ENCODE measurements at places on chromosomes 5 and 9.

- DNase-seq = peak; percentile 2
These were observed 99.9 kb upstream of the TLE4 start for GRCh38 chr9:79471580-79472543.

GRCh38 chr9:20041697-20042081 lies 252.9 kb upstream of the SLC24A2 start:
- no peak for DNase-seq

DNA sequence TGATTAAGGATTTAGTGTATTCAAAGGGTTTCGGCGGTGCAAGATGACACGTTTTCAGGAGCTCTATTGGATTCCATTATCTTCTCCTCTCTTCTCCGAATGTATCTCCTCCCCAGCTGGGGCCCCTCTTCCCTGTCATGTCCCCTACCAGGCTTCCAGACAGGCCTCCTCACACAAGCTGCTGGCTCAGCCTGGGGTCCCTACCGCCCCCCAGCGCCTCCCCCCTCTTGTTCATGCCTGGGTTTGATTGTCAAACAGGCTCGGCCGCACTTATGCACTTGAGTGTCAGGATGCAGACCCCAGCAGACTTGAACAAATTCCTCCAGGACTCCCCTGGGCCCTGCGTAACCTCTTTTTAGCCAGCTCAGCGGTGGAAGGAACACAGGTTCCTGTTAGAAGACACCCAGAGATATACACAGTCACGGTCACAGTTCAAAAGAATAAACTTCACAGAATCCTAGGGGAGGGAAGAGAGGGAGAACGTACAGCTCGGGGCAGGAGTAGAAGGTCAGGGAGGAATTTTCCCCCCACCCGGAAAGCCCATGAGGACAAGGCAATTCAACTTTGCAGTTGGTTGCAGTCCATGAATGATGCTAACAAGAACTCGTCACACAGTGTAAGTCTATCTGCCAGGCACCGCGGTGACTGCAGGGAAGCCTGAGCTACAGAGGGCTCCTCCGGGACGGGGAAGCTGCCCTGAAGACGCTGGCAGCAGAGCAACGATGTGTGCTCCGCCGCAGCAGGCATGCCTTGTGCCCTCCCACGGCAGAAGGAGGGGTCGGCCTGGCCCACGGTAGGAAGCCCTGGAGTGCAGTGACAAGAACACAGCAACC lies 560.0 kb downstream of the BNC2 start:
- no peak for DNase-seq

DNA sequence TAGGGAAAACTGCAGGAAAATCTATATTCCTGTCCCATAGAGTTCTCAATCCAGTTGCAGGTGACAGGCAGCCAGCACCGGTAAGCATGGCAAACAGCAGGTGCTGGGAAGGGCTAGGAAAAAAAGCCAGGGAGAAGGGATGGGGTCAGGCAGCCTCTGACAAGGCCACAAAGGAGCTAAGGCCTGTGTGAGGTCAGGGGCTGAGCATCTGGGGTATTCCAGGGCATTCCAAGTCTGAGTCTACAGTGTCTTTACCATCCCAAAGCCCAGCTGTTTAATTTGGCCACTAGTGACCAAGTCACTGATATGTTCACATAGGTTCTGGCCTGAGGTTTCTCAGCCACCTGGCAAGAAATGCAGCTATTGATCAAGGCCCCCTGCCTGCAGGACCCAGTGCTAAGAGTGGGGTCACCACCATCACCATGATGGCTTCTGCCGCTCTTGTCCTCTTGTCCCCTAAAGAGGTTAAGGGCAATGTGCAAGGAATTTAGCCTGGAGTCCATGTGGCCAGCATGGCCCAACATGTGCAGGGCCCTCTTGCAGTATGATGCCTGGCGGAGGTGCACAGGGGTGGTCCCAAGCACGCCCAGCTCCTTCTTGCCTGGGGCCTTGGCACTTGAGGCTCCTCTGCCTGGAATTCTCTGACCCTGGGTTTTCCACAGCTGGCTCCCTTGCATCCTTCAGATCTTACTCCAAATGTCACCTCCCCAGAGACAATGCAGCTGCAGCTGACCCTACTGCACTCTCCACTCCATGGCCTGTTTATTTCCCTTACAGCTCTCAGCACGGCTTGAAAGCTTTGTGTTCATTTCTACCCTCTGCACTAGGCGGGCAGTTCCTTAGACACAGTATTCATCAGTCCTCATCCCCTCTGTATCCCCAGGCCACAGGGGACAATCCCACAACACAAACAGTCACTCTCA lies 213.1 kb downstream of the MSX2 start:
- DNase-seq = no peak

GRCh38 chr5:89208811-89209210 lies 325.8 kb upstream of the MEF2C start:
- DNase-seq = no peak

DNA sequence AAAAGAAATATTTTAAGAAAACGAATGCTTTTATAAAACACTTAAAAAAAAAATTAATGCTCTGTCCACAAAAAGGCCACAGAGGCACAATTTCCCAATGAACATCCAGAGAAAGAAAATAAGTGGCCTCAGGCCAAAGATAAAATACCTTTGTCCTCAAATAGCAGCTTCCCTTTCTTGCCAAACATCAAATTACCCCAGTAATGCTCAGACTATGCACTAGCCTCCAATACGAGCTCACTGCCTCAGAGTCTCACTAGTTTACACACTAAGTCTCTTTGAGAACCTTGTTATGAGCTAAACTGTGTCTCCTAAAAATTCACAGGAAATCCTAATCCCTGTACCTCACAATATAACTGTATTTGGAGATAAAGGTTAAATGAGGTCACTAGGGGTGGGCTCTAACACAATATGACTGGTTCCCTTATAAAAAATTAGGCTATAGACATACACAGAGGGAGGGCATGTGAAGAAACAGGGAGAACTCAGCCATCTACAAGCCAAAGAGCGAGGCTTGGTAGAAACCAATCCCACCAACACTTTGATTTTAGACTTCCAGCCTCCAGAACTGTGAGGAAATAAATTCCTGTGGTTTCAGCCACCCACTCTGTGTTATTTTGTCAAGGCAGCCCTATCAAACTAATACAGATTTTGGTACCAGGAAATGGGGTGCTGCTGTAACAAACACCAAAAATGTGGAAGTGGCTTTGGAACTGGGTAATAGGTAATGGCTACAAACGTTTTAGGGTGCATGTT lies 4.4 kb downstream of the MPDZ start:
- DNase-seq = no peak

DNA sequence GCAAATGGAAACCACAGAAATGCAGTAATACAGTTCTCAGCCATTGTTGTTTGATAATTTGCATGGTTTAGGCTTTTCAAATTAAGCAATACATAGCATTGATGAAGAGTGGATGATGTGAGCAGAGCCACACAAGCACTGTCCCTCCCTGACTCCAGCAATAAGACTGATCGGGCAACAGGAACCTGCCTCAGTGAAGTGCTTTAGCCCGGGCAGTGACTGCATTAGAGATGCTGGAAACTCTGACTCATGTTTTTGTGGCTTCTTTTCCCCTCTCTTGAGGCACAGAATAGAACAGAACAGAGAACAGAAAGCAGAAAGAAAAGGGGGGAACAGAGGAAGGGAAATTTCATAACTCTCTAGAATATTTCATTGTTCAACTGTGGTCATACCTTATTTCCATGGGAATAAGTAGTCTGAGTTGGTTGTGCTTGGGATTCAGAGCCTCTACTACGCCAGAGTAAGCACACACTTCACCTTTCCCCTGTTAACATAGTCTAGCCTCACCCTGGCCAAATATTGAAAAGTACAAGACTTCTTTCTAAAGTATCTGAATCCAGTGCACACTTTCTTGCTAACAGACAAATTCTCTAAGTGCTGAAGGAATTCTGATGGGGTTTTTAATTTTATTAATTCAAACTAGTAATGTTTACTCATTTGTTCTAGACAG lies 164.8 kb upstream of the VCAN start:
- DNase-seq = no peak

- no peak for DNase-seq
These were observed at the start of gene CTNND2 for GRCh38 chr5:11904265-11904906. Gene CTNND2 (minus strand): TSS chr5:11904446. CDS start chr5:11903853, 593 bp downstream.

GRCh38 chr9:38107811-38108304 lies 38.8 kb upstream of the SHB start:
- DNase-seq = no peak

- DNase-seq = no peak
These were observed 896 bp upstream of the PCSK5 start for GRCh38 chr9:75889577-75889976.

DNA sequence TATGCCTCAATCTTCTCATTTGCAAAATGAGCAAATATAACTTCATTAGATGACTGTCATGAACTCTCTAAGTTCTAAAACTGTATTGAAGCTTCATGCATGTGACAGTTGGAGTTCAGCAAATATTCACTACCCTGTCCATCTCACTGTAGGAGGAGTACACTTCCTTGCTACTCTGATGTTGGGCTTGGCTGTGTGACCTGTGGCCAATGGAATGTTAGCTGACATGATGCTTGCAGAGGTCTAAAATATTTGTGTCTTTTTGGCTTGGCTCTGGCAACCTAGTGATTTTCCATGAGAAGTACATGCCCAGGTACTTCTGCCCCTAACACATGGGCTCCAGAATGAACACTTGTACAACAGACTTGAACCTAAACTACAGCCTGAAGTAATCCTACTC lies 203.1 kb upstream of the ANKH start:
- no peak for DNase-seq

DNA sequence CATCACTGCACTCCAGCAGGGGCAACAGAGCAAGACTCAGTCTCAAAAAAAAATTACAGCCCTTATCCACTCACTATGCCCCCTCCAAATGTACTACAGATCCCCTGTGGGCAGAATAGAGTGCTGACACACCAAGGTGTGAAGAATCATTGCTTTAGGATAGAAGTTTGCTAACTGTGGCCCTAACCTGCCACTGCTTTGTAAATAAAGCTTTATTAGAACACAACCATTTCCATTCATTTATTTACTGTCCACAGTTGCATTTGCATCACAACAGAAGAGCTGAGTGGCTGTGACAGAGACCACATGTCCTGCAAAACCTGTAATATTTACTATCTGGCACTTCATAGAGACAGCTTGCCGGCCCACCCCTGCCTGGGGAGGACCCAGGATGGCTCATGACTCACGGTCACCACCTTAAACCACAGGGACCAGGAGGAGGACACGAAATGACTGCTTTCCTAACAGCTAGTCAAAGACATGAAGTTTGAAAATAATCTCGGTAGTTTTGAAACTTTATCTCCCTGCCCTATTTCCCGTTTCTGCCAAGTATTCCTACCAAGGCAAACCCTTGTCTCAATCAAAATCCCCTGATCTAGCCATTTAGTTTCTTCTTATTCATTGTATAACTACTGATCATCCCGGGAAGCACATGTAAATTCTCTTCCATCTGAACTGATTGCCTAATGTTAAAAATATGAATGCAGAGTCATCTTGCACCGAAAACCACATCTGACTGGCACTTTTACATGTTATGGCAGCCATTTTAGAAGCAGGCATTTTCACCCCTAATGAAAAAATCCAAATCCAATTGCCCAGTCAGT lies 206.1 kb downstream of the SLIT3 start:
- no peak for DNase-seq

- no peak for DNase-seq
These were observed 73.3 kb downstream of the AK8 start for GRCh38 chr9:132804576-132805295.

- DNase-seq = no peak
These were observed at the start of gene PRDM9 for GRCh38 chr5:23507278-23507685. Gene PRDM9 (plus strand): TSS chr5:23507609. CDS start chr5:23509034, 1,425 bp downstream.

GRCh38 chr9:127535834-127536233 lies 76.2 kb upstream of the STXBP1 start:
- no peak for DNase-seq

- no peak for DNase-seq
These were observed 14.9 kb upstream of the SCAMP1 start for GRCh38 chr5:78345485-78345884.

- no peak for DNase-seq
These were observed 560.2 kb upstream of the CDH9 start for GRCh38 chr5:27598576-27598975.

GRCh38 chr5:44565360-44565759 lies 176.1 kb upstream of the FGF10 start:
- DNase-seq = no peak

- DNase-seq = peak; percentile 58
These were observed 229.4 kb downstream of the DMAC1 start for GRCh38 chr9:7570107-7570720.

Measured in CD4-positive, alpha-beta memory T cell (primary cell).